Stimulated activated CD4-positive, alpha-beta T cell treated with anti-CD3 and anti-CD28 coated beads, Interleukin-4, amount 100 ng/mL, for 48 hours (primary cell): ENCODE measurements at places on chromosomes 5 and 9.

- DNase-seq, result no peak
These were observed 7.1 kb downstream of the LRRC26 start for GRCh38 chr9:137162505-137163364.

DNA sequence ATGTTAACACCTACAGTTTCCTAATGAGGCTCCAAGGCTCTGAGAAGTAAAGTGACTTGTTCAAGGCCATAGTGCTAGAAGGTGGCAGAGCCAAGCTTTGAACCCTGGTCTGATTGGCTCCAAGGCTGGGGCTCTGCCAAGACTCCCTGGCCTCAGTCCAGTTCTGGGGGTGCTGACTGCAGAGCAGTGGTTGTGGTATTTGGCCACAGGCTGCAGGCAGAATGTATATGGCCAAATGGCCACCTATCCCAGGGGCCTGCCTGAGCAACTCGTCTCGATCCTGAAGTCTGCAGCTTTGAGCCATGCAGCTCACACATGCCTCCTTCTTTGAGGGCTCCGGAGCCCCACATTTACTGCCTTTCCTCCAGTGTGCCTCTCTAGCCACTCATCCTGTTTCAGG is 9.7 kb upstream of the NEK6 start:
- no peak for DNase-seq

GRCh38 chr9:6822696-6823095 is 64.9 kb downstream of the KDM4C start:
- no peak for DNase-seq

GRCh38 chr9:124384846-124385245 is 30.4 kb downstream of the PSMB7 start:
- DNase-seq, result no peak

GRCh38 chr5:439181-439580 is 3.8 kb upstream of the EXOC3 start:
- no peak for DNase-seq
